ENCODE measurements at places on chromosomes 2 and 18.

- no peak for DNase-seq
Observed at GRCh38 chr2:201114846-201115245, 1.1 kb upstream of the CFLAR start.

- no peak for DNase-seq
Observed at GRCh38 chr2:18526429-18526828, 34.0 kb downstream of the RDH14 start.

DNA sequence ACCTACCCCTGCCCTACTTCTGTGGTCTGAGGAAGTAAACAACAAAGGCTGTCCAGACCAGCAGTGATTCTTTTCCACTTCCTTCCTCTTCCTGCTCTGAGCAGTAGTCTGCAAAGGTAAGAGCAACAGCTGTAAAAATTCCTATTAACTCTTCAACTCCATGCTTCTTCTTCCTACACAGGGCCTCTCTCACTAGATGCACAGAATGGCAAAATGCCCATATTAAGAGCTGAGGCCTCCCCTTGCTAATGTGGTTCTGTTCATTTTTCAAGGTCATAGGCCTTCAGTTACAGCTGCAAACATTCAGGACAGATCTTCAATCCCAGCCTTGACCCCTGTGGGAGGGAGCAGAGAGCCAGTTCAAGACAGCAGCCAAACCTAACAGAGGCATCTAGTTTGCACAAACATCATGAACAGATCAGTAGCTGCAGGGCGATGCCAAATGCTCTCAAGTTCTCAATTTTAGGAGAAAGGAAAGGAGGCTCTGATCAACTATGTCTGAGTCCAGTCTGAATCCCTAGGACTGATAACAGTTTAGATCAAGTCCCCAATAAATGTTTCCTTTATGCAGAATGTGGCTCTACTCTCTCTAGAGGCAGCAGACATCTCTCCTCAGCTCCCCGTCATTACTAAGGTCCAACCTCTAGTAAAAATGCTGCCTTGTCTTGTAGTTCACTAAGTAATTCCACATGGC, 20.9 kb downstream of the SLC40A1 start:
- no peak for DNase-seq

DNA sequence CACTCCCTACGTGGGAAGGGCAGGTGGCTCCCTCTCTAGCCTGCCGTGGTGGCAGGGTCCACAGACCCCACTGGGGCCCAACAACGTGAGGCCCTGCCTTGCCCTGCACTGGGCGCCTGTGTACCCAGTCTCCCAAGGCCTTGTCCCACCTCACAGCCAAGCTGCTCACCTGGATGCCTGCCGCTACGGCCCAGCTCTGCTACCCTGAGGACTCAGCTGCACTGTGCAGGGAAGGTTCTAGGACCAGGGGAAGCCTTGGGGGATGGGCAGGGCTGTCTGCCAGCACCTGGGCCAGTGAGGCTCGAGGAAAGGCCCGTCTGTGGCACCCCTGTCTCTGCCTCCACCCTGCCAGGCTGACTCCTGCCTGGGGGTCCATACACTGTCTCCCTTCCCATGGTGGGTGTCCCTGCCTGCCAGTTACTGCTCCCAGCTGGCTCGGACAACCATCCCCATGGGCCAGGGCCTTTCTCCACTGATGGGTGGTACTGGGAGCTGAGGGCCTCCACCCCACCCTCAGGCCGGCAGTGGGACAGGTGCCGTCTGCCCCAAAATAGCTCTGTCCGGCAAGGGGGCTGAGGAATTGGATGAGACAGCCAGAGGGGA, 33.2 kb downstream of the HS6ST1 start:
- no peak for DNase-seq

DNA sequence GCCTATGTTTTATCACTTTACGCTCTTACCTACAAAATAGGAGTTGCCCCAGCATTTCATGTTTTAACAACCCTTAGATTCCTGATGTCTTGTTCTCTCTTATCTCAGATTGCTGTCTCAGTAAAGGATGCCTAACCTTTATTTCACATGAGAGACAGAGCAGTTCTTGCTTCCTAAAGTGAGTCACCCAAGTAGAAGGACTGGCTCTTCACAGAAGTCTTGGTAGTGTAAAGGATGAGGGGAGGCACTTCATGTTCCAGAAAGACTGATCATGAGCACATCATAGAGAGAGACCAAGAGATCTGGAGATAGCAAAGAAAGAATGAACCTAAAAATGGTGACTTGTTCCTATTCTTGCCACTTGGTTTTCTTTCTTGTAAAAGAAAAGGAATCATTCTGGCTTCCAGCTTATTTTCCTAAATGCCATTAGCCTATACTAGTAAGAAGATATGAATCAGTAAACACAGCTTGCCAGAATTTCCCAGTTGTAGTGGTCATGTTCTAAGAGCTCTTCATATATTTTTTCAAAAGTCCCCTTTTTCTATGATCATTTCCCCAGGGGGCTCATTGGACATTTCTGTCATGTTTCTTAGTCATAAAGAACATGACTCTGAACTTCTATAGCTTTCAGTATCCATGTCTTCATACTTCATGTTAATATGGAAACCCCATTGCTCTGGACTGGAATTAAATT, 54.9 kb downstream of the MAPRE2 start:
- DNase-seq, result no peak

DNA sequence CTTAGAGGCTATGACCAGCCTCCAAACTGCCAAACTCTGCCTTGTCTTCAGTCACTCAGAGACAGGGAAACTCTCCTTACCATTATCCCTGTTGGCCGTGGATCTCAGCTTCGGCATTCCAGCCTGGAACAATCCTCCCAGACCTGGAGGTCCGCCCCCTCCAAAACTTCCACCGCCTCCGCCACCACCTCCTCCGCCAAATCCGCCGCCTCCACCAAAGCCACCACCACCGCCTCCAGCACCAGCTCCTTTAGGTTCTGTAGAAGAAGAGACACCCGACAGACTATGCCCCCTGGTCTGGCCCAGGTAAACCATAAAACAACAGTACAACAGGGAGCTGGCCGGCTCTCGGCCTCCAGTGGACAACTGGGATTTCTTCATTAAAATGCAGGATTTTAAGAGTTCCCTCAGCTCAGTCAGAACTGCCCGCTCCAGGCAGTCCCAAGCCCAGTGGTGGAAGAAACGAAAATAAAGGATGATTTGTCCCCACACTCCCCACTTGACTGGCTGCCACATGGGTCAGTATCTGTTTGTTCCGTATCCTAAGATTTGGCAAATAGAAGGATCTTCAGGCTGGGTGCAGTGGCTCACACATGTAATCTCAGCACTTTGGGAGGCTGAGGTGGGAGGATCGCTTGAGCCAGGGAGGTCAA, 22.4 kb downstream of the WIPF1 start:
- no peak for DNase-seq

DNA sequence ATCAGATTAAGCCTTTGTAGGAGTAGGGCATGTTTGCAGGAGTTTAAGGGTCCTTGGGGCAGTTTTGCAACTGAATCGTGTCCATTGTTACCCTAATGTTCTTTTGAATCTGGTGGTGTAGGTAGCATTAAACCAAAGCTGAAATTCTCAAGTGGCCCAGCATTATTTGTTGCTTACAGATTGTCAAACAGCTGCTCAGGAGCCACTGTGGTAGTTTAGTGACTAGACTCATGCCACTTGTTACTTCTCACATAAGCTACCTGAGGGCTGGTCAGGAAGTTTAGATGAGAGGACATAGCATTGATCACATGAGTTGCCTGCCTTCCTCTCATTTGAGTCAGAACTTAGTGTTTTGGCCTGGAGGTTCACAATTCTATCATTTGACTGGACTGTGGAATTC, 157.6 kb downstream of the HAUS1 start:
- DNase-seq, result no peak

- DNase-seq, result no peak
Observed at GRCh38 chr2:38237311-38237710, 139.8 kb downstream of the ATL2 start.

GRCh38 chr18:54222922-54223567, 1.4 kb downstream of the MBD2 start:
- no peak for DNase-seq

DNA sequence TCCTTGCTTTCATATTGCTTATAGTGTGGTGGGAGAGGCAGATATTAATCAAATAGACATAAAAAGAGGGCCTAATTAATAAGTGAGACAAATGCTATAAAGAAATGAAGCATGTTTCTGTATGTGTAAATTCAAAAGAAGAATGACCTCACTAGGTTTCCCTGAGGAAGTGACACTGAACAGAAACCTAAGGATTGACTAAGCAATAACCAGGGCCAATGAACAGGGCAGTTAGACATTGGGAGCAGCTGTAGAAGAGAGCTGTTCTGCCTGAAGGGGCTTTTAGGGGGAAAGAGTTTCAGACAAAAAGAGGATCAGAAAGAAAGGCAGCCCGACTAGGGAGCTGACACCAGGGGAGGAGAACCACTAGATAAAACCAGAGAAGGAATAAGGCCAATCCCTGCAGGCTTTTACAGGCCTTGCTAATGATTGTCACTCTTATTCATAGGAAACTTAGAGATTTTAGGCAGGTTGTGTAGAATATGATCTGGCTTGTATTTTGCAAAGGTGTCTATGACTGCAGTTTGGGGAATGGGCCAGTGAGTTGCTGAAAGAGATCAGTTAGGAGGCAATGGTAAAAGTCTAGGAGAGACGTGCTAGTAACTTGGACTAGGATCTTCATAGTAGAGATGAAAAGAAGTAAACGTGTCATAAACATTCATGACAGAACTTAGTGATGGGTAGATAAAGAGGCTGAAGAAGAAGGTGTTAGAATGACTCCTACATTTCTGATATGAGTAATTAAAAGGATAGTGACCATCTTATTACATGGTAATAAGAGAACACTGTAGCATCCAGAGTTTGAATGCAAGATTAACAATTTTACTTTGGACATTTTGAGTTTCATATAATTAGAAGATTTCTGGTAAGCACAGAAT, 26.8 kb upstream of the NABP1 start:
- DNase-seq, result no peak

DNA sequence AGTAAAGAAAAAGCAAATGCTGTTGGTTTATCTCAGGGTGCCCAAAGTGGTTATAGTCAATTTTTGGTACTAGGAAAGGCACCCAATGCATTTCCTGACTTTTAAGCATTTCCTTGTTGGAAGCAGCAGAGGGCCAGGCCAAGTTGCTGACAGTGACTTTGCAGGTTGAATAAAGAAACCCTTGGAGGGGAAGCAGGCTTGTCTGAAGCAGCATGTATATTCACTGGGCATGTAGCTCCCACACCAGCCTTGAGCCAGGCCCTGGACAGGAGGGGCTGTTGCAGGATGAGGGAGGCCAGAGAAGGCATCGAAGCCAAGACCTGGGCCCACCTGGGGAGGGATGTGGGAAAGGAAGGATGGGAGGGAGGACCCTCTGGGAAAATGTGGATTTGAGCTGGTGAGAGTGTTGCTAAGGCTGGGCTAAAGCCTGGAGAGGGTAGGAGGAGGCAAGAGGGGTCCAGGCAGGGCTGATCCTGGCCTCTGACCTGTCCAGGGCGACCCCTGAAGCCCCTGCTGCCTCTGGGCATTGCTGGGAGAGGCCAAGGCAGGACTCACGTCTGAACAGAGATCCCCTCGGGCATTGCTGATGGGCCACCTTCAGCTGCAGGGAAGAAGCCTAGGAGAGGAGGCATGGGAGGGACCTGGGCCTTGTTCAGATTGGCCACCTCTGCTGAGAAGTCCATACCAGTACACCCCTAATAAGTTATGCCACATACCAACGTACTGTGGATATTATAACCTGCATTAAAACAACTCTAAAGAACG, 79.6 kb downstream of the STPG4 start:
- no peak for DNase-seq

- no peak for DNase-seq
Observed at GRCh38 chr2:171390941-171391516, 42.8 kb downstream of the METTL8 start.

- DNase-seq, result no peak
Observed at GRCh38 chr2:234569776-234570430, 73.0 kb upstream of the ARL4C start.

DNA sequence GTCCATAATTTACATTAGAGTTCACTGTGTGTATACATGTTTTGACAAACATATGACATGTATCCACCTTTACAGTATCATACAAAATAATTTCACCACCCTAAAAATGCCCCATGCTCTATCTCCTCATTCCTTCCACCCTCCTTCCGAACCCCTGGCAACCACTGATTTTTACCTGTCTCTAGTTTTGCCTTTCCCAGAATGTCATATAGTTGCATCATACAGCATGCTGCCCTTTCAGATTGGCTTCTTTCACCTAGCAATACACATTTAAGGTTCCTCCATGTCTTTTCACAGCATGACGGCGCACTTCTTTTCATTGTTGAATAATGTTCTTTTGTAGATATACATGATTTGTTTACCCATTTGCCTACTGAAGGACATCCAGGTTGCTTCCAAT, 10.4 kb downstream of the LRPPRC start:
- DNase-seq, result no peak

DNA sequence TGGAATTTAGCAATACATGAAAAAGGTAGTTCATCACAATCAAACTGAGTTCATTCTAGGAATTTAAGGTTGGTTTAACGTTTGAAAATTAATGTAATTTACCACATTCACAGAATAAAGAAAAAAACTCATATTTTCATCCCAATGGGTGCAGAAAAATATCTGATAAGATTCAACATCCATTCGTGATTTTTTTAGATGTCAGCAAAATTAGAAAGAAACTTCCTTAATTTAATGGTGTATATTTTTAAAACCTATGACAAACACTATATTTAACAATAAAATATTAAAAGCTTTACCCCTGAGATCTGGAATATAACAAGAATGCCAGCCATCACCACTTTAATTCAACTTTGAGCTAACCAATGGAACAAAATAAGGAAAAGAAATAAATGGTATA, 208.7 kb upstream of the CHAC2 start:
- no peak for DNase-seq

DNA sequence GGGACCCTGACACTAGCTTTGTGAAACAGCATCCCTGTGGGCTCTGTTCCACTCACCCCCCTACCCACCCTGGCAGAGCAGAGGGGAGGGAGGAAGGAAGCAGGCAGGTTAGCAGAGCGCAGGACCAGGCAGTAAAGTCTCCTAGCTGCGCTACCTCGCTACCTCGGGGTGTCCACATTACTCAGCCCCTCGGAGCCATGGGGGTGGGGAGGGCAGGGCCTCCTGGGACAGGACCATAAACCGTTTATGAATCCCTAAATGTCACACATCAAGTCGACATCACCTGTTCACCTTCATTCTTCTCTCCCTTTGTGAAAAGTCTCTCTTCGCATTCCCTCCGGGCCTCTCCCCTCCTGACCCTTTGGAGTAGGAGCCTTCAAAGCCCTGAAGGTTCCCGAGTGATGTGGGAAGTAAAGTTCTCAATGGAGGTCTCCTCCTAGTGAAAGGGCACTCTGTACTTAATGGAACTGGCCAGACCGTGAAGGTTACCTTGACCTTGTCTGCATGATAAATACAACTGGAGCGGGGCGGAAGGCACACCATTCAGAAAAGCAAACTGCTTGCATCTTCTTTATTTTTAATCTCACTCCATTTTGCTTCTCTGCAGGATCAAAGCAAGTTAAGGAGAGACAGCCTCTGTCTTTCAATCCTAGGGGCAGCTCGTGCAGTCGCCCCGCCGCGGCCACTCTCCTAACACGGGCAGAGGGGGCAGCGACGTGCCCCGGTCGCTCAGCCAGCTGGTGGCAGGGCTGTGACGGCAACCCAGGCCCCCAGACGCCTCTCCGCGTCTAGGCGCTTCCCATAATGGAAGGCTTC, 23.7 kb upstream of the SMAD7 start:
- DNase-seq, result no peak

GRCh38 chr2:70340075-70340474, 38.2 kb upstream of the FAM136A start:
- DNase-seq, result no peak
